ENCODE measurements at places on chromosomes 1 and 21.

DNA sequence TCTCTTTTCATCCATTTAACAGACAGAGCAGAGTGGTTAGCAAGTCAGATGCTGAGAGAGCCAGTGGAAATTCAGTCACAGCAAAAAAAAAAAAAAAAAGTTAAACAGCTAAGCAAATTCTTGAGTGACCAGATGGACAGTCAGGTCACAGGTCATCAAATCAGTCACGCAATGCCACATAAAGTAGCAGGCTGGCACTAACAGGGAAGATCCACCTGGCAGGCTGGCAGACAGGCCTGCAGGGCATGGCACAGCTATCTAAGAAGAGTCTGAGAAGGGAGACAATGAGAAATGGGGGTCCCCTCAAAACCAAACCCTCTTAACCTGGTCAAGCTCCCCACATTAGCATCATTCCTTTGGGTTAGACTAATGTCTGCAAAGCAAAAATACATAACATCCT is 371.9 kb downstream of the TTLL7 start:
- DNase-seq = no peak

- DNase-seq = no peak
Measured at GRCh38 chr1:36326499-36326898, 3.1 kb upstream of the EVA1B start.

DNA sequence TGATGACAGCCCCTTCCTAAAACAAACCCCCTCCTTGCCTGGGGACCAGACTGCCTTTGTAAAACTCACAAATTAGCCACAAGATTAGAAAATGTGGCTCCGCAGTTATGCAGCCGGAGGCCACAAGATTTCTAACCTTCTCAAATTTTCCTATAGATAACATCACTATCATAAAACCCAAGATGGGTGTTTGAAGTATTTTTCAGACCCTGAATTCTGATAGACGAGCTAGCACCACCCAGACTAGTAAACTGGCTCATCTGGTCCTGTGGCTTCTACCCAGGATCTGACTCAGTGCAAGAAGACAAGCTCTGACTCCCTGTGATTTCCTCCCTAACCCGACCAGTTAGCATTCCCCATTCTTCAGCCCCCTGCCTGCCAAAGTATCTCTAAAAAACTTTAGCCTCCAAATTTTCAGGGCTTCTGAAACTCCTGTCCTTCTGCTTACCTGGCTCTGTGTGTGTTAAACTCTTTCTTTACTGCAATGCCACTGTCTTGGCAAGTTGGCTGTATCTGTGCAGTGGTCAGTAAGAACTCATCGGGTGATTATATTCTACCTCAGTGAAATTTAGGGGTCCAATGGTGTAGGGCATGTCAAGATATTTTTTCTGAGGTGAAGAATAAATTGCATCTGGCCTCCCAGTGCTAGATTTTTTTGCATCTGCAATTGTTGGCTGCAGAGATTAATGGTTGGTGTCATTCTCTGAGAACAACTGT is 102.1 kb downstream of the S1PR1 start:
- DNase-seq = no peak

- DNase-seq = no peak
Measured at GRCh38 chr1:177771688-177772087, 198.2 kb downstream of the SEC16B start.

- DNase-seq = peak; percentile 87
Measured at GRCh38 chr1:42979896-42980800, 21.5 kb upstream of the SLC2A1 start.

DNA sequence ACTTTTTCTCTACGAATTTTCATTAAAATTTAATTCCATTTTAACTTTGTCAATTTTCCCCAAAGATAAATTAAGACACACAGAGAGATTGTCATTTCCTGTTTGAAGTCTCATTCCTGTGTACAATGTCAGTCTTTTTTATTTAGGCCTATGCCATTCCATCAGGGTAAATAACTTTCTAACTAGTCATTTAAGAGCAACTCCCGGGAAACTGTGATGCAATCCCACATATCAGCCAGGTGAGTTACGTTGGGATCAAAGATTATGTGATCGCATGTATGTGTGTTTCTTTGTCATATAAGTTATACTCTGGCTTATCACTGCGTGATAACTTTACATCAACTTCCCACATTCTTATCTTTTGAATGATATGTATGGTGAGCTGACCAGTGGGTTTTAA is 86.1 kb upstream of the S1PR1 start:
- peak; percentile 46 for DNase-seq

GRCh38 chr1:49051647-49052046 is 275.0 kb upstream of the BEND5 start:
- no peak for DNase-seq

DNA sequence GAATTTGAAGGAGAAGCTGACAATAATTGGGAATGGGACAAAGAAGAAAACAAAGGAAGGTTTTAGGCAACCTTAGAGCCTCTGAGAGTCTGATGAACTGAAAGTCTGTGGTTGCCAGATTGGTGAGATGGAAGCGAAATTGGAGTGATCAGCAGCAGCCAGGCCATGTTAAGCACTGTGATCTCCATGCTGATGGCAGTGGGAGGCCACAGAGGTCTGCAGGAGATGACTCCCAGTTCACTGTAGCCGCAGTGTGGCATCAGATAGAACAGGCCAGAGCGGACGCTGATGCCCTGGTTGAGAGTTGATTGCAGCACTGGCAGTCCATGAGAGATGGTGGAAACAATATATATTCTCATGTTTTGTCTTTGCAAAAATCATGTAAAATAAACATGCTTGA is 137.4 kb upstream of the L1TD1 start:
- no peak for DNase-seq

DNA sequence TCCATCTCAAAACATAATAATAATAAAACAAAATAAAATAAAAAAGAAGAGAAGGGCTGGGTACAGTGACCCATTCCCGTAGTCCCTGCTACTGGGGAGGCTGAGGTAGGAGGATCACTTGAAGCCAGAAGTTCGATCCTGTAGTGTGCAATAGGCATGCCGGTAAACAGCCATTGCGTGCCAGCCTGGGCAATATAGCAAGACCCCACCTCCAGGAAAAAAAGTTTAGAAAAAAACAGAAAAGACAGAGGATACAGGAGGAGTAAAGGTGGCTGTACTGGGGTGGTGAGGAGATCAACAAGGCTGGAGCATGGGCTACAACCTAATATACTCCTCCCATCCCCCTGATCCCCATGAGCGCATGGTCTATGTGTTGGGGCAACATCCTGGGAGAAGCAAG is 30.8 kb downstream of the PTAFR start:
- DNase-seq = no peak

- no peak for DNase-seq
Measured at GRCh38 chr1:67814121-67814772, 19.0 kb downstream of the GNG12 start.

DNA sequence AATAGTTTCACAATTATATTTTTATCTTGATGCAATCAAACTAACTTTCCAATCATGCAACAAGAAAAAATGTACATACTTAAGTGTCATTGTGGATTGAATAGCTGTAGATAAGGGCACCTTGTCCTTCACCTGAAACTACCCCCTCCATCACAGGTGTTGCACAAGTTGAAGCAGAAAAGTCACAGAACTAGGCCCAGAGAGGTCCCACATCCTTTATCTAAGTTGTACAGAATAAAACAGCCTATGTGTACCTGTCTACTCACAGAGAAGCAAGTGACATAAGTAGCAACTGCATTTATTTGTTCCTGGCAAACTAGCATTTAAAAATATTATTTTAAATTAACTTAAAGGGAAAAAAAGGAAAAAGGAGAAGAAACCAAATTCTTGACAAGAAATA is 256.8 kb downstream of the FAF1 start:
- no peak for DNase-seq

DNA sequence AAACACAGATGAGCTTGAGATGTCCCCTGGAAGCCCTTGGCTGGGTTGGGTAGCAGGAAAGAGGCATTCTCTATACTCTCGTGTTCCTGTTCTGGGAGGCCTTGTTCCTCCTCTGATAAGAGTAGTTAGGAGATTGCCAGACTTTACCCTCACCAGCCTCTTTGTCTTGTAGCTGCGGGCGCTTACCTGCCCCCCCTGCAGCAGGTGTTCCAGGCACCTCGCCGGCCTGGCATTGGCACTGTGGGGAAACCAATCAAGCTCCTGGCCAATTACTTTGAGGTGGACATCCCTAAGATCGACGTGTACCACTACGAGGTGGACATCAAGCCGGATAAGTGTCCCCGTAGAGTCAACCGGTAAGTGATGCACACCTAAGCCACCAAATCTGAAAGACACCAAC is 5.2 kb downstream of the AGO1 start:
- no peak for DNase-seq

- no peak for DNase-seq
Measured at GRCh38 chr1:48873944-48874343, 97.3 kb upstream of the BEND5 start.

GRCh38 chr1:92951141-92951582 is 10.1 kb downstream of the DIPK1A start:
- DNase-seq = peak; percentile 92

DNA sequence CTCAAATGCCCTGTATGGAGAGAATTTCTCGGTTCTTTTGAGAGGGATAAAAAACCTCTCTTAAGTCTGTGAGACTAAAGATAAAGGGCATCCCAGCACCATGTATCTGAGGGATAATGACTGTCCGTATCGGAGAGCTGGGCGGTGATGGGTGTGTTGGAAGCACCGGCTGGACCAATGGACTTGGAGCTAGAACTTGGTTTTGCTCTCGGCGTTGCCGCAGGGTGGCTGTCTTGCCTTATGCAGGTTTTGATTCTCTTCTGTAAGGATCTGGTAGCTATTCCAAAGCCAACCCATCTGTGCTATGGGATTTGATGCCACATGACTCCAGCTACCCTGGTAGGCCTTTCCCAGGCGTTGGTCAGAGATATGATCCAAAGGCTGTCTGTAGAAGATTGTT is 348.8 kb downstream of the KIF26B start:
- DNase-seq = no peak

- DNase-seq = no peak
Measured at GRCh38 chr1:6028042-6028850, 17.4 kb upstream of the KCNAB2 start.

DNA sequence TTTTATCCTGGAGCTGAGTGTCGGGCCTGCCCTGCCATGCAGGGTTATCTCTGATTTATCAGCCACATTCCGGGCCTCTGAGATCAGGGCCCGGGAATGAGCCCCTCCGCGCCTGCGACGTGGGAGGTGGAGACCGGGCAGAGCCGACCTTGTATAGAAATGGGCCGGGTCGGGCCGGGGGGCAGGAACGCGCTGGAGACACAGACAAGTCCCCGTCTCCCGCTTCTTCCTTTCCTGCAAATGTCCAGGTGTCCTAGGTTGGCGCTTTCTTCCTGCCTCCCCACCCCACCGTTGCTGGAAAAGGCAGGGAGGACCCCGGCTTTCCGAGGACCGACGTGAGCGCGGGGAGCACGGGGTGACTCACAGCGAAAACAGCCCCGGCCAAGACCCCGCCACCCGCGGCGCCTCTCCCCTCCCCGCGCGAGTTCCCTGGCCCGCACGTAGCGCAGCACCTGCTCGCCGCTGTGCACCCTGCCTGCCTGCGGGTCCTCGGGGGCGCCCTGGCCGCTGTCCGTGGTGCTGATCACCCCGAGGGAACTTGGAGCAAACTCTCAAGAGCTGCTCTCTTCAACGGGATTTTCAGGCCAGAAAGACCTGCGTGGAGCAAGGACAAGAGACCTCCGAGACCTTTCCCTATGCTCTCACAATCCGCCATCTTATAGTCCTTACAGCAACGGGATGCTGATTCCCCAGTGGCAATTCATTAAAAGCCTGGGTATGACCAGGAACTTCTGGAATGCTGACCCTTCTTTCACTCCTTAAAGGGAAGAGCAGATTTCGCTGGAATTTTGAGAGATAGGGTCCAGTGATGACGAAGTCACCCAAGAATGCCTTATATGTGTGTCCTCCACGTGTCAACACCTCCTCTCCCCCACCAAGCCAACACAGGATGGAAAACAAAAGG is 475 bp upstream of the NPPB start:
- DNase-seq = peak; percentile 52

DNA sequence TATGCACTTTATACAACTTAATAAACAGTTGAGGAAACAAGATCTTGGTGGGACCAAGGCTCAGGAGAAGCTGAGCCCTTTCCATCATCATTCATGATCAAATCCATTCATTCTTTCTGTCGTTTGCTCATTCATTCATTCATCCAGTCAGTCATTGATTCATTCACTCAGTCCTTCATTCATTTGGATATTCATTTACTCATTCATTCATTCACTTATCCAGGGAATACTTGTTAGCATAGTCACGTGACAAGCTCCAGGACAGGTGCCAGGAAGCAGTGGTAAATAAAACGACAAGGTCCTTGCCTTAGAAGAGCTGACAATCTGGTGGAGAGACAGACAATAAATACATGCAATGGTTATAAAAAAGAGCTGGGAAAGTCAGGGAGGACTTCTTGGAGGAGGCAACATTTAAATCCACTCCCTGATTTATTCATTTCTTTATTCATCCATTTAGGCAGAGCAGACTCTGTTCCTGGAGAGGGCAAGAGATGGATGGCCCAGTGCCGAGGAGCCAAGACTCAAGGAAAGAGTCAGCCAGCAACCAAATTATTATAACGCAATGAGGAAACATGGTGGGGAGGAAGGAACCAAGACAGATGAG is 74.1 kb upstream of the CASZ1 start:
- DNase-seq = no peak

GRCh38 chr1:225627304-225627947 is 25.5 kb downstream of the ENAH start:
- no peak for DNase-seq

DNA sequence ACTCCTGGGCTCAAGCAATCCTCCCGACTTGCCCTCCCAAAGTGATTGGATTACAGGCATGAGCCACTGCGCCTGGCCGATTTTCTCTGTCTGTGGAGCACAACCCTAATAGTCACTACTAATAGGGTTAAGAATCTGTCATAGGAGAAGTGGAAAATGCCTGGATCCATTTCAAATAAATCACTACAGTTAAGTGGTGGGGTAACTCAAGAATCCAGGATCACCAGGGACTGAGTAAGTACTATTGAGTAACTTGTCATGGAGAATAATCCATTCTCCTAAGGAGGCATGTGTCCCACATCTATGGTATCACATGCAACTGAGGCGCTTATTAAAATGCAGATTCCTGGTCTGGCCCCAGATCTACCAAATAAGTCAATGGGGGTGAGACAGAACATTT is 53.2 kb downstream of the OPTC start:
- DNase-seq = no peak

GRCh38 chr1:239593527-239593926 is 207.2 kb downstream of the CHRM3 start:
- DNase-seq = no peak

GRCh38 chr1:115717541-115717940 is 51.0 kb downstream of the CASQ2 start:
- peak; percentile 57 for DNase-seq

- peak; percentile 21 for DNase-seq
Measured at GRCh38 chr1:93180723-93181613, at the start of gene CCDC18. TSS of gene CCDC18 (plus strand) at chr1:93180724. CDS start at chr1:93183362, 2,638 bp downstream.

DNA sequence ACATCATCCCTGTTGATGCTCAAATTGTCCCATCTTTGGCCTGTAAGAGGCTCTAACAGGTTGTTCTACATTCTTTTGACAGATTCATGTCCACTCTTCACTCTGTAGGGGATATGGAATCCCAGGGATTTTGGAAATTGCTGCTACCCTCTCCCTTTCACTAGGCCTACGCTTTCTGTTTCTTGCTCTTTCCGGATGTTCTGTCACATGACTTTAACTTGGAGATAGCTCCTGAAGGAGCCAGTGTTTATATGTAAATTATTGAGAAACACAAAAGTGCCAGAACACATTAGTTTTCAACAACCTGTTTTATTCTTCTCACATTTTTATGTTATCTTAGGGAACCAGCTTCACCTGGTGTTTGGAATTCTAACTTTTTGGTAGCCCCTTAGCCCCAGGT is 287.1 kb upstream of the ST6GALNAC5 start:
- DNase-seq = no peak

Measured in HepG2 (cell line).